ENCODE measurements at places on chromosomes 4 and X.
A peak's percentile ranks its signal among the peaks of the same experiment; 100 is the strongest.

DNA sequence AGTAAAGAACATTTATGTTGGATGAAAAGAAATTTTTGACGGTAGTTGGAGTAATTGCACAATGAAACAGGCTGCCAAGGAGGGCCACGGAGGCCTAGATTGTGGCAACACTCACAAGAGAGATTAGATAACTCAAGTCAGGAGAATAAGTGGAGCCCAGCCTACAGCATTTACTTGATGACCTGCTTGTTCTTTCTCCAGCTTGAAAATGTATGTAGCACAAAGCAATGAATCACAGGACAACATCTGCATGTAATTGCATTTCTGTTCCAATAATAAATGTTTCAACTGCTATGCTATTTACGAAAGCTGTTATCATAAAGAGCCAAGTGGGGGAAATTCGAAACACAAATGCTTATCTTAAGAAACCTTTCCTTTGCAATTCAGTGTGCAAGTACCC, 221.2 kb upstream of the MID1 start:
- no peak for DNase-seq

GRCh38 chr4:117515921-117516320, 430.5 kb upstream of the TRAM1L1 start:
- DNase-seq = no peak

- DNase-seq = peak; percentile 12
Measured at GRCh38 chr4:24070117-24070516, 180.3 kb upstream of the PPARGC1A start.

- DNase-seq = no peak
Measured at GRCh38 chr4:123415977-123416376, 19.4 kb downstream of the SPRY1 start.

- no peak for DNase-seq
Measured at GRCh38 chrX:68717663-68718442, 70.4 kb downstream of the STARD8 start.

DNA sequence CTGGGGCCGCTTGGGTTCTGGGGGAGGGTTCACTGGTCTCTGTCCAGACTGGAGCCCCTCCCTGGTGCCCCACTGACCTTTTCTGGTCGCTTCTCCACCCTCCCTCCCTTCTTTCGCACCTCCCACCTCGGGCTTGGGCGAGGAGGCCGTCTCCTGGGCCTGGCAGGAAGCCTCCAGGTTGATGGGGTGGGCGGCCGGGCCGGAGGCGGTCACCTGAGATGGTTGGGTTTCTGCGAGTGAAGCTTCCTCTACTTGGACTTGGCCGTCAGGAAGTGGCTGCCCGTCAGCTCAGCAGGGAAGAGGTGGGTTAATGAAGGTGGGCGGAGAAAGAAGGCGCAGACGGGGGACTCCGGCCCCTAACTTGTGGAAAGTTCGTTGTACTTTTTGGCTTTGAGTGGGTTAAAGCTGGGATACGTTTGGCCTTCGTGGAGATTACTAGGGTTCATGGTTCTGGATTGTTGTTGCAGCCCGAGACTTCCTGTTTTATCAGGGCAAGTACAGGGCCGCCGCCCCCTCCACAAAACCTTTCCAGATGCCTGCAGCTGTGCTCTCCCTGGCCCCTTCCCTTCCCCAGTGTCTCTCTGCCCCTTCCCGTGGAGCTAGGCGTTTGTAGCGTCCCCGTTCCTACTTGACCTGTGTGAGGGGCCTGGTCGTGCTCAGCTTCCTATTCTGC, 1.2 kb downstream of the AKAP17A start:
- DNase-seq = no peak

DNA sequence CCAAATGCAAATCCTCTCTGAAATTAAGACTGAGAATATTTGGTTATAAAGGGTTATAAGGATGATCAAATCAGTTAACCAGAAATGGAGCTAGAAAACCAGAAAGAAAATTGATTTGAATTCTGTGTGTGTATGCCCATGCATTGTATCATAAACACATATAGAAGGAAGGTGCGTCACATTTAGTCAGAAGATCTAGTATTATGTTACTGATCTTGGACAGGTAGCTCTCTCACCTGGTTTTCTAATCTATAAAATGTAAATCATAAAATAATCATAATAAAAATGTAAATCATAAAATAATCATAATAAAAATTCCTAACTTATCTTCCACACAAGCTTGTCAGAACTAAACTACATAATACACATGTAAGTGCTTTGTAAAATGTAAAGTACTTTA, 78.8 kb downstream of the BMP3 start:
- no peak for DNase-seq

- no peak for DNase-seq
Measured at GRCh38 chr4:8422327-8422726, 18.2 kb downstream of the ACOX3 start.

DNA sequence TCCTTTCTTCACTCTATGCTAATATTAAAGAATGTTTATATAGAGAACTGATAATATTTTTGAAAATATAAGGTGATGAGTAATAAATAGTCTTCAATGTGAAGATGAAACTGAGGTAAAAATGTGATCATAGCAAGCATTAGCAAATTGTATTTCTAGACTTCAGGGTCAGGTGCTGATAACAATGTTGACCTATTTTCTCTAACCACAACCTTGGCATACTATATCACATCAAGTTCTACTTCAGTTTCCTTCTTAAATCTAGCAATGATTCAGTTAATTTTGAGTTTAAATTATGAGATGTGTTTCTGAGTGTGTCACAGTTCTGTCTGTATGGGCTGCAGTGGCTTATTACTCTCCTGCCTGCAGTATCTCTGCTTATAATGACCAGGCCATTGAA, 209.4 kb downstream of the RAPGEF2 start:
- DNase-seq = no peak

DNA sequence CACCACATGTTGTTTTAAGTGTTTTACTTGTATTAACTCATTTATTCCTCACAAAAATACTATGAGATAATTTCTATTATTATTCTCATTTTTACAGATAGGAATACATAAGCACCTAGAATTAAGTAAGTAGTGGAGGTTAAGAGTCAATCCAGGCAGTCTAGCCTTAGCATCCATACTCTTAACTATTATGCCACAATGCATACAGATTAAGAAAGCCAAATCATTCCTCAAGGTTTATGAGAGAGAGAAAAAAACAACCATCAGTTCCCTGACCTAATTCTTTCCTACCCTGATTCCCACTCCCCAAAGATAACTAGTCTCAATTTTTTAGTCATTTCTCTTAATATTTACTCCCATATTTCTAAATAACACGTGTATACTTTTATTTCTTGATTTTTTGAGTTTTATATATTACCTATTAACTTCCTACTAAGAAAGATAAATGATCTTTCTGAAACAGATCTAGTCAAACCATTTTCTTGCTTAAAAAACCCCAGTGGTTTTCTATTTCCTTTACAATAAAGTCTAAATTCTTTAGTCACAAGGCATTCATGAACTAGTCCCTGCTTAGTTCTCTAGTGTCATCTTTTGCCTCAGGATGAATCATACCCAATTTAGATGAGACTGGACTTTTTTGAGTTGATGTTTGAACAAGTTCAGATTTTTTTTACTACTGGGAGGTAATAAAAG, 16.0 kb downstream of the UBA6 start:
- DNase-seq = no peak

DNA sequence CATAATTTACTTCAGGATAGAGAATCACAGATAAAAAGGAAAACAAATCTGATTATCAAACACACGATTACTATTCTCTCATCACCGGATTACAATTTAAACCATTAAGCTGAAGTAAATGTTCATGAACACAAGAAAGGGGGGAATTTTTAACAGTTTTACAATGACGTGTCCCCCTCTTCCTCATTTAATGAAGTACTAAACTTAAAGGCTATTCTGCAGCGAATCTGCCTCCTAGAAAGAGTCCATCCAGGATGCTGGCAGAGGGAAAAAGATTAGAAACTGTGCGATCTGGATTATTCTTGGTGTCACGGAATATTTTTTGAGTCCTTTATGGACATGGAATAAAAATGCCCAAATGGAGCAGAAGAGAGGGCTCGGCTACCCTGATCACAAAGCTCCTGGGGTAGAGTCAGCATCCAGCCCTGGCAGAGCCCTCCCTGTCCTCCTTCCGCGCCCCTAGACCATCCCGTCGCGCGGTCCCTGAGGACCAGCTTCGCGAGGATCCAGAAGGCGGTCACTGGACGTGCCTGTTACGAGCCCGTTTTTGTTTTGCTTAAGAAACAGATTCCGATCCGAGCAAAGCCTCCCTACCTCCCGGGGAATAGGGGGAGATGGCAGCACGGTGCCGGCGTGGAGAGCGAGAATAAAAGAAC, 1.2 kb downstream of the ELF2 start:
- peak; percentile 21 for DNase-seq

- no peak for DNase-seq
Measured at GRCh38 chr4:39037491-39037825, 5.2 kb upstream of the TMEM156 start.

All from H54 (cell line).